ENCODE measurements at places on chromosomes 5 and 9.

GRCh38 chr5:15748266-15748665 is 248.3 kb downstream of the FBXL7 start:
- no peak for DNase-seq

DNA sequence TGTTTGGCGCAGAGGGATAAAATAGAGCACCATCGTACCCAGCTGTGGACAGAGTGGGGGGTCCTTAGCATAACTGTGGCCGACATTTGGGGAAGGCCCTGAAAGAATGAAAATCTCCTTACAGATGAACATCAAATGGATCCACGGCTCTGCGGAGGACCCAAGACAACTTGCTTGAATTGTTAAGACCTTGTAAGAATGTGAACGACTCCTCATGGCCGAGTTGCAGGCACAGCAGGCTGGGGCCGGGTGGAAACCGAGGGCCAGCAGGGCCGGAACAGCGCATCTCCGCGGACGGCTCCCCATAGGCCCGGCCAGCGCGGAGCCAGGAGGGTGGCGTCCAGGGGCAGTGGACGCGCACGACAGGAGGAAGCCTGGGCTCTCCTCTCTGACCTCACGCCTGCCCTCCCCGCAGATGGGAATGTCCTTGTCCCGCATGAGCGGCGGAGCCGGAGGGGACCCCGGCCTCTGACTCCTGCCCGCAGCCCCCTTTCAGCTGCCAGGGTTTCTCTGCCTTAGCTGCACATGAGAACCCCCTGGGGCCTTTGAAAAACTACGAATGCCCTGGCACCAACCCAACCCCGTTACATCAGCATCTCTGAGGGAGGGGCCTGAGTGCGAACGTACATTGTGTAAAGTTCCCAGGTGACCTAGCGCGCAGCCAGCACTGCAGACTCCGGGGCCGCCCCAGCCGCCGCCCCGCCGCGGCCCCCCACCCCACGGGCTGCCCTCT is 36.2 kb upstream of the PTCH1 start:
- DNase-seq, result peak; percentile 21

GRCh38 chr5:91794856-91795548 is 411.9 kb upstream of the ARRDC3 start:
- no peak for DNase-seq

GRCh38 chr5:150671509-150672236 is 10.6 kb downstream of the MYOZ3 start:
- no peak for DNase-seq

DNA sequence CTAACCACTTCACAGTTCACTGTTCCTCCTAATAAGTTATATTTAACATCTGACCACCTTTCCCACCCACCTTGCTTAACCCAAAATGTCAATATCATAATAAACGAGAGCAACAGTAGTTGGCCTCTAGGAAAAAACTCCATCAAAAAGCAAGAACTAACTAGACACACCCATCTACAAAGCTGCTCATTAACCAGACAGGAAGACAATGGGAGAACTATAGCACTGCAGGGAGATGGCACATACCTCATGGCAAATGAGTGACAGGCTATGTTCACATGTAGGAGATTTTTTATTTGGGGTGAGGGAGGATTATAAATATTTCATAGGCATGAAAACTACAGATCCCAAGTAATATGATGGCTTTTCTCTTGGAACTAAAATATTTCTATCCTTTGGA is 23.6 kb upstream of the CDK5RAP2 start:
- no peak for DNase-seq

GRCh38 chr5:173662581-173663351 is 46.3 kb upstream of the BOD1 start:
- no peak for DNase-seq

DNA sequence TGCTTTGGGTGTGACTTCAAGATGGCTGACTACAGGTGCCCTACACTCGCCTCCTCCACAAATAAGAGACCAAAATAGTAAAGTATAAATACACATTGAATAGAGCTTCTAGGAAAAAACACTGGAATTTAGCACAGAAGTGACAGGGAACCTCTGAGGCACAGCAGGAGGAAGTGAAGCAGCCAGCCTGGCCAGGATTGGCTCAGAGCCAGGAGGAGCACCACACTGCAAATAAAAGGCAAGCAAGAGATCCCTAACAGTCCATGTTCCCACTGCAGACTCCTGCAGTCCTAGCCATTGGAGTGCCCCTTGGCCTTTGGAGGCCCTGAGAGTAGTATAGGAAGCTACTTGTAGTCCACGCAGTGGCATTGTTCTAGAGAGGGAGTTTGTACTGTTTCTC is 186.7 kb upstream of the TLX3 start:
- DNase-seq, result no peak

GRCh38 chr9:73981405-73981804 is 515.7 kb upstream of the RORB start:
- no peak for DNase-seq

- no peak for DNase-seq
Observed at GRCh38 chr9:123234853-123235252, 33.5 kb downstream of the STRBP start.

GRCh38 chr9:81499021-81499454 is 190.3 kb downstream of the TLE1 start:
- DNase-seq, result no peak

DNA sequence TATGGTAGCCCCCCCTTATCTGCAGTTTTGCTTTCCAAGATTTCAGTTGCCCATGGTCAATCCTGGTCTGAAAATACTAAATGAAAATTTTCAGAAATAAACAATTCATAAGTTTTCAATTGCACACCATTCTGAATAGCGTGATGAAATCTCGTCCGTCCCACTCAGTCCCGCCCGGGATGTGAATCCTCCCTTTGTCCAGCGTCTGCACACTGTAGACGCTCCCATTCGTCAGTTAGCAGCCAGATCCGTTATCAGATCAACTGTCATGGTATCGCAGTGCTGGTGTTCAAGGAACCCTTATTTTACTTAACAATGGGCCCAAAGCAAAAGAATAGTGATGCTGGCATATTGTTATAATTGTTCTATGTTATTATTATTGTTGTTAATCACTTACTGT is 98.6 kb downstream of the TMEM215 start:
- DNase-seq, result no peak

DNA sequence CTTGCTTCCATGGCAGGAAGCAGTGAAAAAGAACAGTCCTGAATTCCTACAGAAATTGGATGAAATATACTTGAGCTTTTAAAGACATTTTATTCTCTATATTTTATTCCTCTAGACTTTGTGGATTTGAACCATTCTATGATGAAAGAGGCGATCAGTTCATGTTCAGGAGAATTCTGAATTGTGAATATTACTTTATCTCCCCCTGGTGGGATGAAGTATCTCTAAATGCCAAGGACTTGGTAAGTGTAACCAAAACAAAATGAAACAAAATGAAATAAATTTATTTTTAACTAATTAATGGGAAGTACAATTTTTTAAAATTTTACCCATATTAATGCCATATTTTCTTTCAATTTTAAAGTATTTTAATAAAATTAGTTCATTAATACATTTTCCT is 34.1 kb downstream of the STARD4 start:
- no peak for DNase-seq

DNA sequence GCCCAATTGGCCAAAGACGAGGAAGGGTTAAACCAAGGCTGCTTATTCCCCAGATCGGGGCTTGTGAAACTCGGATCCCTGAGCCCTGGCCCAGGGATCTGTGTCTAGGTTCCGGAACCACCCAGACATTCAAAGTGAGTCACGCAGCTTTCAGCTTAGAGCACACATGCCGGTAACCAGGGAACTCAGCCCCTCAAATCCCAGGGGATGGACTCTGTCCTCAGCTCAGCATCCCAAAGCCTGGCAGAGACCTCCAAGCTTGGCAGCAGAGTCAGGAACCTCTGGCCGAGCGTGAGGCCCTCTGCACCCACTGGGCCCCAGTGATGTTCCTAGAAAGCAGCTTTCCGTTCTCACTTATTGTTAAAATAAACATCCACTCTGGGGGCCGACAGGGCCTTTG is 5.1 kb downstream of the PNPLA7 start:
- DNase-seq, result no peak

DNA sequence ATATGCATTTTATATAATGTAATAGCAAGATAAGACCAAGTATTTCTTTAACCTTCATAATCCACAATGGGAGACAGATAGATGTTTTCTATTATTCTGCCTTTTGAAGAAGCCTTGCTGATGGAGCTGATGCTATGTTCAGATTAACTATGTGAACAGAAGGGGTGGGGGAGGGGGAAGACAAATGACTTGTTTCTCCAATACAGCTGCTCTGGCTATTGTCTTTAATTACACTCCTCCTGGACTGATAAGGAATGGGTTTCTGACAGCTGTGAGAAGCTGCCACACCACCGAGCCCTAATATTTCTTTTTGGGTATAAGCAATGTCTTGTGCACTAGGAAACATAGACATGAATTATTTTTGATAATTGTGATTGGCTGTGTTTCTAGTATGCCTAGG is 62.0 kb downstream of the CAVIN4 start:
- no peak for DNase-seq

DNA sequence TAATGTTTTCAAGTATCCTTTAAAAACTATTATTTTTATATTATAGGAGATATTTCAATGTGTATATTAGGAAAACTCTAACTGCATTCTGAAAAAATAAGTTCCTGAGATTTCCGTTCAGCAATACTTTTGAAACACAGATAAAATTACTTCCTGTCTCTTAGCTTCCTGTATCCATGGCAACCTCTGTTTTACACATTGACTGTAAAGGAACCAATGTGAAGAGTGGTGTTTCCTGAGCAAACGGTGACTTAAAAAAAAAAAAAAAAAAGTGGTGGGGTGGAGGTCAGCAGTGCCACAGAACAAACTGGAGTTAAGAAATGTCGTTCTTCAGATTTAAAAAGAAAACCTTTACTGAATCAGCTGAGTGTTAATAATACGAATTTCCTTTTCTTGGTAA is at the start of gene LRRC70:
TSS of gene LRRC70 (plus strand) at position 280 of the 400 bp plus-strand sequence. CDS start 620 bp downstream, outside the sequence.
- DNase-seq, result no peak

DNA sequence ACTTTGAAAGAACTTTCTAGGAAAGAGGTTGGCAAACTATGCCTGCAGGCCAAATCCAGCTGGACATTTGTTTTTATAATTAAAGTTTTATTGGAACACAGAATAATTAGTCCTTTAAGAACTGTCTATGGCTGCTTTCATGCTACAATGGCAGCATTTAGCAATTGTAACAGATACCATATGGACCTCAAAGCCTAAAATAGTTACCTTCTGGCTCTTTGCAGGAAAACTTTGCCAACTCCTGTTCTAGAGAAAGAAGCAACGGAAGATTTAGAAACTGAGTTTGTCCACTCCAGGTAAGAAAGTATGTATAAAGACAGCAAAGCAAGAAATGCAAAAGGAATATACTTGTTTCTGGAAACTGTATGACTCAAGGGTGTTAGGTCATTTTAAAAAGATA is 281.7 kb upstream of the TRPM3 start:
- DNase-seq, result no peak

- no peak for DNase-seq
Observed at GRCh38 chr9:3458806-3459475, 66.9 kb downstream of the RFX3 start.

DNA sequence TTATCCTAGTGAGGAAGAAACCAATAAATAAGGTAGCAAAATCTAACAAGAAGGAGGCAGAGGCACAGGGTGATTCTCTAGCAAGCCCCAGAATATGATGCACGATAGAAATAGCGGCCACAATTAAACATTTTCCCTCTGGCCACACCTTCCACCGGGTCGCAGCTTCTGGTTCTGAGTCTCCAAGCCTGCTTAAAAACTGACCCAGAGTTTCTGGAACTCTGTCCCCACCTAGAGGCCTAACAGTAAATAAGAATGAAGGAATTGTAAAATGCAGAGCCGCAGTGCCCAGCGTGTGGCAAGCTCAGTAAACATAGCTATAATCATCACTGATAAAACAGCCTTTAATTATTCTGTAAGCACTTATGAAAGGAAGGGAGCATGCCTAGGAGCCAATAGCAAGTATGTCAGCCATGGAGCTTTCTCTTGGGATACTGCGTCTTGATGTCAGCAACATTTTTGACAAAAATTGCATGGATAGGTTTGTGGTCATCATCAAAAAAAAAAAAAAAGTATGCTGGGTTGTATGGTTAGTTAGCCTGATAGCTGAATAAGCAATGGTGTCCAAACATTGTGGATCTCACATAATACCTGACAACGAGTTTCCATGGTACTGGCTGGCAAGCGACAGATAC is 465.5 kb downstream of the DNAH5 start:
- no peak for DNase-seq

DNA sequence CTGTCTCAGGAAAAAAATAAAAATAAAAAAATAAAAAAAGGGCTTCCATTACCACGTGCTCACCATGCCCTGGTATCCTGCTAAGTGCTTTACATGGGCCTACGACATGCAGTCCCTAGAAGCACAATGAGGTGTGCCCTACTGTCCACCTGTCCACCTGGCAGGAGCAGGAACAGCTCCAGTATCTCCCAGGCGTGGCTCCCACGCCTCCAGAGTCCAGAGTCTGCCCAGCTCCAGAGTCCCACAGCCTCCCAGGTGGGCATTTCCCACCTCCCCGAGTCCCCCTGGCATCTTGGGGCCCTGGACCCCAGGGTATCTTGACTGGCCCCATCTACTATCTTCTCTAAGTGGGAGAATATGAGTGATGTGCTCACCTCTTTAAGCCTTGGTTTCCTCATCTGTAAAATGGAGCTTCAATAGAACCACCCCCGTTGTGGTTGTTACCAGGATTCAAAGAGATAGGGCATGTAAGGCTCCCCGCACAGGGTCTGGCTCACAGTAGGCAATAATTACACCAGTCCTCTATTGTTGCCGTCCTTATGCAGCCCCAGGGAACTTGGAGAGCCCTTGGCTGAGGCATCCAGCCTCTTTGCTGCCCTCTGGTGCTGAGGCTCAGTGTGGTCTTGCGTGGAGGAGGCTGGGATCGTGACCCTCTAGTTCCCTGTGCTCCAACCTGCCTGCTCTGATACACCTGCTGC is 8.9 kb downstream of the CXCL14 start:
- DNase-seq, result no peak

GRCh38 chr5:17400724-17401469 is 97.1 kb upstream of the TAF11L2 start:
- no peak for DNase-seq
